ENCODE measurements at places on chromosomes 6 and 20.

- DNase-seq: no peak
These were observed 130.8 kb downstream of the SOBP start for GRCh38 chr6:107620732-107621131.

DNA sequence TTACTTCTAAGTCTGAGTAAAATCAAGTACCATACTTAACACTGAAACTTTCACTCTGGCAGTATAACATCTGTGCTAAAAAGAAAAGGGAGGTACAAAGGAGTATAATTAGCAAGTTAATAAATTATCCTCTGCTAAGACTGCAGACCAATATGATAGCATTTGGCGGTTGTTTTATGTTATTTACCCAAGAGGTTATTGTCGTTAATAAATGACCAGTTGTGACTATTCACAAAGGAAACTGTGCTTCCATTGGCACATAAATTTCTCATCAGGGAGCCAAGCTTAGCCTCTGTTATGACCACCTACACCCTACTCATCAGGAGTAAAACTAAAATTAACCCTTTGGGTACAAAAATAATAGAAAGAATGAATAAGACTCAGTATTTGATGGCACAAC is 86.5 kb downstream of the CRYBG1 start:
- DNase-seq: no peak

DNA sequence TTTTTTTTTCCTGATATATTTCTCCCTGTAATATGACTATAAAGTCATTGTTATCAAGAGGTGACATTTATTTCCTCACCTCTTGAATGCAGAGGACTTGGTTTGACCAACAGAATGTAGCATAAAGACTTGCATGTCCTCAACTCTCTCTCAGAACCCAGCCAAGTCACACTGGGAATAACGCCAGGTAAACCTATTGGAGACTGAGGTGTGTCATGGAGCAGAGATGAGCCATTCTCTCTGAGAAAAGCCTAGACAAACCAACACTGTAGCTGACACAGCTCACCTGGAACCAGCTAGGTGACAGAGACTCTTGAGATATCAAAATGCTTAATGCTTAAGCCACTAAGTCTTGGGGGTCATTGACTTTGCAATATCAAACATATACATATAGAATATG is 533.6 kb downstream of the HAO1 start:
- DNase-seq: no peak

GRCh38 chr6:110537208-110538123 is 61.1 kb upstream of the SLC22A16 start:
- DNase-seq: no peak

DNA sequence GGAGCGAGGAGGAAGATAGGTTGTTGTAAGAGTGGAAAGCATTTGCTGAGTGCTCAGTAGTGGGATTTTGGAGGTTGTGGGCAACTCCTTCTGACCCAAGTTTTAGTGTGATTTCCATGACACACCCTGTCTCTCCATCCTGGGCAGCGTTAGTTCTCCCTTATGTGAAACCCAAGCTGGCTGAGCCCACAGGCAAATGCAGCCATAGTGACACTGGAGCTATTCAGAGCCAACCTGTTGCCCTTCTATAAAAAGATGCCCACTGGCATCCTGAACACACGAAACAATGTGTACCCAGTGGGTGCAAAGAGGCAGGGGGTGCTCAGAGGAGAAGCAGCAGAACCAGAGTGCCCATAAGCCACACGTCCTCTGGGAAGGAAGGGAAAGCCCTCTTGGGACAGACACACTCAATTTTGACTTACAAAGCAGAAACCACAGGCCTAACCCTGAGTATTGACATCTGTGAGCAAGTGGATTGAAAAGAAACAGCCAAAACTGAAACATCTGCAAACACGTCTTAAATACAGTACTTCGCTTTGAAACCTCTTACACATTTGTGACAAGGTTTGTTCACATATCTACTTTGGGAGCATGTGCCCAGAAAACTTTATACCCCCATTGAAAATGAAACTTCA is 54.6 kb downstream of the BPIFB1 start:
- no peak for DNase-seq

- no peak for DNase-seq
These were observed 65.1 kb downstream of the PFDN4 start for GRCh38 chr20:54272901-54273488.

- no peak for DNase-seq
These were observed 14.1 kb downstream of the SLCO4A1 start for GRCh38 chr20:62656197-62656918.

GRCh38 chr6:9009931-9010330 is 574.6 kb upstream of the SLC35B3 start:
- DNase-seq: no peak

- no peak for DNase-seq
These were observed 3.1 kb upstream of the MOXD1 start for GRCh38 chr6:132404330-132404729.
